ENCODE measurements at places on chromosomes 11 and 22.

GRCh38 chr11:61810671-61811175 lies 6.1 kb downstream of the FADS1 start:
- no peak for DNase-seq

DNA sequence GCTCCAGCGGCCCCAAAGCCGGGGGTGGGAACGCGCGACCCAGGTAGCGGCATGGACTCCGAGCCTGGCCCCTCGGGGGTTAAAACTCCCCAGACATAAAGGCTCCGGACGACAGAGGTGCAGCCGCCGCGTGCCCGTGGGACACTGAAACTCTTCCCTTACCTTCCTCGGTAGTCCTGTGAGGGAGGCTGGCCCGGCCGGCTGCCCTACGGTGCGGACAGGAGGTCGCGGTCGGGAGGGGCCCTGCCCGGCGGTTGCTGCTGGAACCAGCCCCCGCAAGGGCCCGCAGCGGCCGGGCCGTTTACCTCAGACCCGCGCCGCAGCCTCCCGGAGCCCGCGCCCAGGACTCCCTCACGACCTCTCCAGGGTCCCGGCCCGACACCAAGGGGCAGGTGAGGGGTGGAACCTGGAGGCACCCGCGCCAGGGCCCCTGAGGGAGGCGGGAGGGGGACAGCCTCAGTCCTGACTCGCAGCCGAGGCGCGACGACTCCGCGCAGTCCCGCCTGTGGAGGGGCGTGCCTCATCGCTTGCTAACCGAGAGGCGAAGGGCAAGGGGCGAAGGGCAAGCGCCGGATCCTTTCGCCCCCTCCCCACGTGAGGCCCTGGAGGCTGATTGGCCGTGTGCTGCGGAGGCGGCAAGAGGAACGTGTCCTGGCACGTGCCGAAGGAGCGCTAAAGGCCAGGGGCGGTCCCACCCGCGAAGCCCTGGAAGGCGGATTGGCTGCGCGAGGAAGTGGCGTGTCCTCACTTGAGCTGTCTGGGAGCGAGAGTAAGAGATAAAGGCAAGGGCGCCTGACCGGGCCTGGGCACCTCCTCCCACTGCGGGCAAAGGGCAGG lies at the start of gene UPB1:
Gene UPB1, plus strand, starts transcription at position 805 of the 837 bp plus-strand sequence. CDS start 72 bp downstream, outside the sequence.
- DNase-seq: no peak

DNA sequence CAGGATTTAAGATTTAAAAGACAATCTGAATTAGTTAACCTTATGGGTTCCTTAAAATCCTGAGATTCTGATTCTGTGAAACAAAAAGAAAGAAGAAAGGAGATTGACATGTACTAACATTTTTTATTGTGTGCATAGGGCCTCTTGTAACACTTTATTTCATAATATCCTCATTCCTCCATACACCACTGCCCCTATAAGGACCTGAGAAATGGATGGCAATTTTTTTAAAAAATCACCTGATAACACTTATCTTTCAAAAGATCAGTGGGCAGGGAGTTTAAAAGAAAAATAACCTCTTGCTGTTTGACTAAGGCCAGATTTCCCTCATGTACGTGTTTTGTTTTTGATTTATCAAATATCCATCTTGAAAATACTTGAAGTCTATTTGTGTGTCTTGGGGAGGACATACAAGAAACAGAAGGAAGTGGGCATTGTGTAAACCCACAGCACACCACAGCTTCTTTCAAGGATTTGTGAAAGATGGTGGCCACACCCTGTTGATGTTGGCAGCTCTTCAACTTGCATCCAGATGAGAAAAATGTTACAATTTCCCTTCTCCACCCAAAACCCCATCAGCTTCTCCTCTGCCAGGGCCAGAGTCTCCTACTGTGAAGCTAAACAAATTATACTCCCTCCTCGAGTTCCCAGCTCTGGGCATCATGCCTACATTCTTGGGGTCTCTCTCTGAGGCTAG lies 35.0 kb upstream of the MPEG1 start:
- no peak for DNase-seq

- no peak for DNase-seq
Observed at GRCh38 chr22:46394622-46395021, 59.1 kb downstream of the TRMU start.

GRCh38 chr22:41638124-41638523 lies 17.0 kb downstream of the XRCC6 start:
- no peak for DNase-seq

DNA sequence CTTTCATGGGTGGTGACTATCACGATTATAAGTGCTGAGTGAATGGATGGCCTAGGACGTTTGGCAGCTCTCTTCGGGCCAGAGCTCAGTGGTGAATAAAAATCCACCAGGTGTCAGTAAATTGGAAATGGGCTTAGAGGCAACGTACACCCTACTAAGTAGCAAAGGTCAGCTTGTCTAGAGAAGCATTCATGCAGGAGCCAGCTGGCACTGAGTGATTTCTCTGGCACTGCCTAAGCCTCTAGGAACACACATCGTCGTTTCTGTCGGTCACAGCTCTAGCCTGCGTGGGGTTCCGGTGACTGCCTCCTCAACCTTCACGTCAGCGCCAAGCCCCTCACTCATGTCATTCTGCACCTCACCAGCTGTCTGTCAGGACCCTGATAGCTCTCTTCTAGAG lies 192.4 kb upstream of the NTM start:
- DNase-seq: no peak

GRCh38 chr11:770642-771616 lies 6.4 kb downstream of the GATD1 start:
- DNase-seq: no peak

- no peak for DNase-seq
Observed at GRCh38 chr11:132541794-132542193, 990.5 kb downstream of the OPCML start.

All from activated CD4-positive, alpha-beta T cell treated with anti-CD3 and anti-CD28 coated beads for 36 hours (primary cell).